NCI-H1436 (cell line): ENCODE measurements at places on chromosomes 1 and 21.
A peak's percentile ranks its signal among the peaks of the same experiment; 100 is the strongest.

- DNase-seq: peak; percentile 11
Observed at GRCh38 chr1:227766015-227766634, 30.9 kb downstream of the SNAP47 start.

DNA sequence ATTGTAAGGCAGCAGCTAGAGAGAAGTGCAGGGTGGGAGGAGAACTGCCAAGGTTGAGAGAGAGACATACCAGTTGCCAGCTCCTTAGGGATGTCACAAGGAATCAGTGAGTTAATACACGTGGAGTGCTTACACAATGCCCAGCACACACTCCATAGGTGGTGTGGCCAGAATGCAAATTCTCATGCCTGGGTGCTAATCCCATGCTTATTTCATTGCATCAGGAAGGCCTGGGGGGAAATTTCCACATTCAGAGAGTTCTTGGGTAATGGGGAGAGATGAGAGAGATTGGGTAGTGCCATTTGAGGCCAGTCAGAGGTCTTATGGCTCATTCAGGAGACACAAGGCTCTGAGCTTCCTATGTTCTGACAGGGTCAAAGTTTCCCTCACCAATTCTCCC is 38.7 kb downstream of the GJA5 start:
- no peak for DNase-seq

GRCh38 chr1:93463960-93464359 is 16.0 kb downstream of the FNBP1L start:
- DNase-seq: no peak

DNA sequence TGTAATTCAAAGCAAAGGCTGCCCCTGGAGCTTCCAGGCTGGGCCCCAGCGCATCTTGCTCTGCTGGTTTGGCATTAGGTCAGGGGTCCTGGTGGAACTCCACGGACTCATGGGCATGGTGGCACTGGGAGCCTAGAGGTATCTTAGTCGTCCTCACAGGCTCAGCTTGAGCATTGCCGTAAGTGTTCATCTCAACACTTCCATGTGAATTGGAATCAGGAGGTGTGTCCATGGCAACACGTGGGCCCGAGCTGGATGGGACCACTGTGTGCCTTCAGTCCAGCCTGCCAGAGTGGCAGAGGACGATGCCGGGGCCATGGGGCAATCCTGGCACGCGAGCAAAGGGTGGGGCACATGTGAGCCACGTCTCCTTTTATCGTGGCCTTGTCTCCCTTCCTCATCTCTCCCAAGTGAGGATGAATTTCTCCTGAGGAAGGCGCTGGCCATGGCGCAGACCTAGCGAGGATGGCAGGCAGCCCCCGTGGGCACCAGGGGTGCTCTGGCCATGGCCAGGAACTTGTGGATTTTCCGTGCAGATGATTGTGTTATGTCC is 47.0 kb downstream of the AGPAT3 start:
- no peak for DNase-seq

- no peak for DNase-seq
Observed at GRCh38 chr1:4673494-4673893, 19.1 kb downstream of the AJAP1 start.

- DNase-seq: no peak
Observed at GRCh38 chr1:90989302-90989701, 32.5 kb downstream of the ZNF644 start.

DNA sequence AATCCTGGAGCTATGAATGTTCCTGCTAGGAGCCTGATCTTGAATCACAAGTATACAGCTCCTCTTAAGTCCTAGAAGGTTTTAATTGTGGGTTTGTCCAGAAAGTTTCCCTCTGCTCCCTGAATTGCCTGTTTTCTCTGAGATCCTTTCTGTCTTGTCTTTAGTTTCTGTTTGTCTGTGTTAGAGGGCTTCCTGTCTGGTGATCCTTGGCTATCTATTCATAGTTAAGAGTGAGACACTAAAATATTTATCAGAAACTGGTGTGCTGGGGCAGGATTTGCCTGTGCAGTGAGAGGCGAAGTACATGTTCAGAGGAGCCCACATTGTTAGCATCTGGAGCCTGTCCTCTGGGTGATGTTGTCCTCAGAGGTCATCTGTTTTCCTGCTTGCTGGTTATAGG is 45.4 kb downstream of the ETS2 start:
- DNase-seq: no peak

- DNase-seq: no peak
Observed at GRCh38 chr1:159005161-159005560, 4.5 kb upstream of the IFI16 start.

GRCh38 chr21:40964691-40965090 is 117.7 kb upstream of the DSCAM start:
- no peak for DNase-seq

GRCh38 chr1:77544845-77545244 is 137.6 kb downstream of the ZZZ3 start:
- DNase-seq: no peak

DNA sequence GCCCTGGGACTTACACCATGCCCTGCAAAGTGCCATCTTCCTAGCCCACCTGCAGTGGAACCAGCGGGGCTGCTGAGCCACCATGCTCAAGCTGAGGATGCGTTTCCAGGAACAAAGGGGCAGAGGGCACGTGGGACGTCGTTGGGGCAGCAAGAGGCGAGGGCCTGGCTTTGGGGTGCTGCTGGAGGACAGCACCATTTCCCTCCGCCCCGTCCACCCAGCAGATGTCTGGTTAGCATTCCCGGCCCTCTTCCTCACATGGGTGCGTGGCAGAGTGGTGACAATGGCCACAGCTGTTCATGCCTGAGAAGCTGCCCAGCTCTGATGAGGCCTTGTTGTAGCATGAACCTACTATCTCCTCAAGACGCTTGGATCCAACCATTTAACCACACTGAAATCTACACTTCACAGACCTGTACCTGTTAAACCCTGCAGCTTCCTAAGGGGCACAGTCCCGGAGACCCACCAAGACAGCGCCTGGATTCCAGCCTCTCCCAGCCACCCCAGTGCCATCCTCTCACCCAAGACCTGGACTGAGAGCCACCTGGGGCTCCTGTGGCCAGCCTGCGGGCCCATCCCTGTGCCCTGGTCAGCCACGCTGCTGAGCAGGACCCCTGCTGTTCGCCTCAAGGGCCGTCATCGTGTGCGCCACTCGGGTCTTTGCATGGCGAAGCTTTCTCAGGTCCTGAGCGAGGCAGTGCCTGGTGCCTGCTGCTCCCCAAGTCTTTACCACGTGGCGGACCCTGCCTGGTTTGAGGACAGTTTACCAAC is 33.2 kb downstream of the SLC45A1 start:
- no peak for DNase-seq

DNA sequence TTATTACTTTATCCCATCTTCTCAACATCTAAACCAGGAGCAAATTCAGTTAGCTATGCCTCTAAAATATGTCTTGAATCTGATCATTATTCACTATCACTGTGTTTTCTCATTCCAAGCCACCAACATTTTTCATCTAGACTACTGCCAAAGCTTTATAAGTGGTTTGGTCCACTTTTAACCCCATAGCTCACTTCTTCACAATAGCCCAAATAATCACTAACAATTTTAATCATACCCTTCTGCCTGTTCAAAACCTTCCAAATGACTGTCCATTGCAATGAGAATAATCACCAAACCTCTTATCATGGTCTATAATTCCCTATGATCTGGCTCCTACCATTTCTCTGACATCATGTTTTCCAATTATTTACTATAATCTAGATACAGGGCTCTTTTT is 149.8 kb upstream of the ZNHIT6 start:
- DNase-seq: no peak

- DNase-seq: no peak
Observed at GRCh38 chr1:183842795-183843144, 37.9 kb downstream of the RGL1 start.

- DNase-seq: no peak
Observed at GRCh38 chr1:237384213-237384612, 342.2 kb downstream of the RYR2 start.

- peak; percentile 40 for DNase-seq
Observed at GRCh38 chr1:188170411-188170810, 1341.7 kb downstream of the PLA2G4A start.

- no peak for DNase-seq
Observed at GRCh38 chr1:9200441-9200840, 34.1 kb upstream of the H6PD start.

GRCh38 chr1:154115180-154115579 is 39.7 kb downstream of the NUP210L start:
- DNase-seq: no peak

- DNase-seq: no peak
Observed at GRCh38 chr1:225253173-225253572, 174.7 kb downstream of the LBR start.

DNA sequence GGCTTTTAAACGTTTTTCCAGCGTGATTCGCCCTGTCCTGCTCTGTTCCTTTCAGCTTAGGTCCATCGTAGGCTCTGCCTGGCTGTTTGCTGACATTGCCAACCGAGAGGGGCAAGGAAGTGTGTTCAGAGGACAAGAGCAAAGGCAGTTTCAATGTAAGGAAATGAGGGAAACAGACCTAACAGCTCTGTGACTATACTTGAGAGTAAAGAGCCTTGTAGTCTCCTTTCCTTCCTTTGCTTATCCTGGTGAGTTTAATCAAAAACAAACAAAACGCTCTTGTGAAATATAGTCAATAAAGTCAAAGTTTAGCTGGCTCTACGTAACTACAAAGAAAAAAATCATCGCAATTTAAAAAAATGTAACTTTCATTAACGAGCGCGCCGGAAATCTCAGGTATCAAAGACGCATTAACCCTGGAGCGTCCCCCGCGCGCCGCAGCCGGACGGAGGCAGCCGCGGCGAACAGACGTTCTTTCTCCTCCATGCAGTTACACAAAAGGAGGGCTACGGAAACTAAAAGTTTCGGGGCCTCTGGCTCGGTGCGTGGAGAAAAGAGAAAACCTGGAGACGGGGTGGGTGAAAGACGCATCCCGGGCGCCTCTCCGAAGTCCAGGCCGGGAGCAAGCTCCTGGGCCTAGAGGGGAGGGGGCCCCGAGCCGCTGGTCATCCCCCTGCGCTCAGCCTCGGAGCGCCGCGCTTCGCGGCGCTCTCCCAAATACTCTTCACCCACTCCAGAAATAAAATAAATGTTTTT is 617 bp upstream of the ADGRL2 start:
- peak; percentile 72 for DNase-seq

DNA sequence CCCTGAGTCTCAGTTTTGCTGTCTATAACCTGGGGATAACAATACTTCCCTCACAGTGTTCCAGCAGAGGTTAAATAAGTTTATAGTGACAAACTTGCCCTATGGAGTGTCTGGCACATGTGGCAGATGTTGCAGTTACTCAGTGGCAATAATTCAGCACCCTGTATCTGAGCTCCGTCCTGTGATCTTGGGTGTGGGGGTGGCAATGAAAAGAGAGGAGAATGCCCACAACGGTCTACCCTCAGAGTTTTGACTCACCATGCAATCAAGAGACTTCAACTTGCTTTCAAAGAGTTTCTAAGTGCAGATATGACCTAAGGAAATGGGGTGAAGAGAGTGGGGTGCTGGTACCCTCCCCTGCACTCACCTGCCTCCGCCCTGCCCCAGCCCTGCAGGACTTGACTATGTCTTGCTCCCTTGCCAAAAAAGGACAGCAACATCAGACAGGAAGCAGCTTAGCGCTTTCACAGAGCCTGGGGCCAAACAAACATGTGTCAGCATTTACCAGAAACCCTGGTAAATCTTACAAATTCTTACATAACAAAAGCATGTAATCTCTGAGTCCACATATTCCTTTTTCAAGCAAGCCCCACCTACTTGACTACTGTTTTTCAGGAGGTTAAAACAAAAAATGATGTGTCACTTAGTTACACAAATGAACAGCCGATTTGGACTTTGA is 185.1 kb upstream of the CAMK1G start:
- no peak for DNase-seq

- no peak for DNase-seq
Observed at GRCh38 chr1:30449428-30450147, 273.8 kb downstream of the MATN1 start.

- no peak for DNase-seq
Observed at GRCh38 chr1:119004129-119004527, 16.0 kb upstream of the TBX15 start.

DNA sequence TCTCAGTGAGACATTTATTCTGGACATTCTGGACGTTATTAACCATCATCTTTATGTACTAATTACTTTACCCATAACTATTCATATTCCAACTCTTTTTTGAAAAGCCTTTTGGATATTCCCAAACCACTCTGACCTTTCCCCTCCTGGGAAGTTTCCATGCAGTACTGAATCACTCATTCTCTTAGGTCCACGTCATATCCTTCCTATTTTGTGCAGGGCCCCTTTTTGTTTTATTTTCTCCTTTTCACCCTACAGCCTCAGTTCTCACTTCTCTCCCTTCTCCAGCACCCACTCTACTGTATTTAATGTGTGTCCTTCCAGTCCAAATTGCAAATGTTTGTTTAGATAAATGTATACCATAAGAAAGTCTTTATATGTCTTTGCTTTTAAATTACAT is 16.4 kb upstream of the ATP1A1 start:
- no peak for DNase-seq

- DNase-seq: no peak
Observed at GRCh38 chr1:49026230-49026811, 249.6 kb upstream of the BEND5 start.

DNA sequence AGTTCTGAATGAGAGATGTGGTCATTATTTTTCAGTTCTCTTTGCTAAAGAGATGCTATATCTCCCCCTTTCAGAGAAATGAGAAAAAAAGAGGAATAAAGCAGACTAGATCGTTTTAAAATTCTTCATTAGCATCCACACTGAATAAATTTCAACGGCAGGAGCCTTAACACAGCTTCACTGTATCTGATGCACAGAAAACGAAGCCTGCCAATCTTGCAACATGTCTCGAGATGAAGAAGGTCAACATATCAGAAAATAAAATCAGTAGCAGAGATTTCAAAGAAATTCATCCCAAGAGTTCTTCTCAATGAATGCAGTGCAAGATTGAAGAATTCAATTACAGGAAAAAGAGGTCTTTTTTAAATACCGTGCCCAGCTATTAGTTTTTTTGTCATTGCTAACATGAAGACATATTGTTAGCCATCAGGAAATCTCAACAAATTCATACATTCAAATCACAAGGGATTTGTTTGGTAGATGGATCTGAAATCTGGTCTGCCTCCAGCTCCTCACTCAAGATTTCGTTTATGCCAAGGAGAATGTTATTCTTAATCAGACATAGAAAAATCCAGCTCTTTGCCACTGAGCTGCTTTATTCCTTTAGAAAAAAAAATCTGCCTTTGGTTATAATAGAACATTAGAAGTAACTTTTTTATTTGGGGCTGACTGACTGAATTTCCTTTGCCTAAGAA is 76.4 kb upstream of the DAB1 start:
- no peak for DNase-seq
